Hematopoietic multipotent progenitor cell treated with erythropoietin and hydrocortisone succinate and interleukin-3 and kit ligand, for 17 days (in vitro differentiated cells): ENCODE measurements at places on chromosomes 2 and 18.

- DNase-seq, result no peak
These were observed 100.9 kb upstream of the SERTAD2 start for GRCh38 chr2:64754570-64754969.

DNA sequence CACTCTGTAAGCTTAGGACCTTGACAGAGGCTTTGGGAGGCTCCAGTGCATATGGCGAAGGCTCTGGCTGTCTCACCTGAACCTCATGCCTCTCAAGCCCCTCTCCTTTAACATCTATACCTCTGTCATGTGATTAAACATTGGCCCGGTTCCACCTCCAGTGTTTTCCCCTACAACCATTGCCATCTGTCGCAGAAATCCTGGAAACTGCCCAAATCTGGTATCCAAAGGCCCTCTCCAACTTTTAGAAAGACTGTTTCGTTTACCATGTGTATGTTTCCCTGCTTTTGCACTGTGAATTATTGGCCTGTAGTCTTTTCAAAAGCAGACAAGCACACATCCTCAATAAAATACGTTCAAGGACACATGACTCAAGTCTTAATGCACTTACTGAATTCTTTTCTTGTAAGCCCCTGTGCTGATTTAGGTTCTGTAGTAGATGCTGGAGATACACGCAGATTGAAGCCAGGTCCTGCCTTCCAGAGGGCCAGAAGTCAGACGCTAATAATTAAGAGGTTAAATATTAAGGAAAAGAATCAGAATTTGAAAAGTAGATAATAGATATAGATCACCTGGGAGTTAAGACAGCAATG, 386.4 kb upstream of the SLC14A2 start:
- DNase-seq, result no peak

DNA sequence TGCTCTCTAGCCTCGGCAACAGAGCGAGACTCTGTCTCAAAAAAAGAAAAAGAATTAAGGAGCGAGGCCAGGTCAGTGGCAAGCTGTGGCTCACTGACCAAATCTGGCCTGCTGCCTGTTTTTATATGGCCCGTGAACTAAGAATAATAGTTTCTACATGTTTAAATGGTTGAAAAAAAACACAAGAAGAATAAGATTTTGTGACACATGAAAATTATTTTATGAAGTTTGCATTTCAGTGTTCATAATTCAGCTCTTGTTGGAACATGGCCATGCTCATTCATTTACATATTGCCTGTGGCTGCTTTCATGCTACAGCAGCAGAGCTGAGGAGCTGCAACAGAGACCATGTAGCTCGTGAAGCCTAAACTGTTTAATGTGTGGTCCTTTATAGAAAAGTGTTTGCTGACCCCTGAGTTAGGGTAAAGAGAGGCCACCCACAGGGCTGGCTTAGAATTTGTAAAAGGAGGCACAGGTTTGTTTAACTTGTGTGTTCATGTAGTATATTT, 59.5 kb downstream of the MFSD6 start:
- DNase-seq, result peak; percentile 28

DNA sequence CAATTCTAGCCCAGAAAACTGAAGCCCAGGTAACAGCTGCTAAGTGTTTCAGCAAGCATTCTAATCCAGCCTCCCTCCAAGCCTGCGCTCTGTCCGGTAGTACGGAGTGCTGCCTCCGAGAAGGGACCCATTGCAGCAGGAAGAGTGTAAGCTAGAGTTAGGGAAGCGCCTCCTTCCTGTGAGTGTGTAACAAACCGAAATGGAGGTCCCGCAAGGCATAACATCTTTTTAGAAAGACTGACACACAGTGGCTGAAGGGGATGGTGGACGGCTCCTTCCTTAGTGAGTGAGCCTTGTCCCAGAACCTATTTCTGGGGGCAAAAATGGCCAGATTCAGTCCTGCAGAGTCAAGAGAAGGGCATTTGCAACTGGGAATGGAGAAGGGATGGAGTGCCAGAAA, 12.2 kb downstream of the PKDCC start:
- no peak for DNase-seq

GRCh38 chr2:105320651-105321215, 8.8 kb downstream of the TGFBRAP1 start:
- DNase-seq, result no peak

DNA sequence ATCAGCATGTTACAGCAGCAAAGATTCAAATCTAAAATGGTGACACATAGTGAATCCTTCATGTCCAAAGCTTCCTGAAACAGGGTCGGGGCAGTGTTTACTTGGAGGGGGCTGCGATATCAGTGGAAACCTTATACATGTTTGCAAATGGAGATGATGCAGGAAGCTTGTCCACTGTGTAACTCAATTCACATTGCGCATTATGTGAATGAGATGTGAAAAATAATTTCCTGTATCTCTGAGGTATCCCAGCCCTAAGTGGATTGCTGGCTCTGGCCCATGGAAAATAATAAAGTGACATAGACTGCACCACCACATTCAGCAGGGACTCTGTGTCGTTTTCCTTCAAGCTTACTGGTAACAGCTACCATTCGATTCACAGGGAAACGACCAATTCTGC, 505.5 kb downstream of the GALR1 start:
- DNase-seq, result no peak

- DNase-seq, result no peak
These were observed 568.7 kb downstream of the METTL4 start for GRCh38 chr18:2002604-2003003.

GRCh38 chr2:162315938-162316337, 2.5 kb downstream of the IFIH1 start:
- no peak for DNase-seq

- DNase-seq, result no peak
These were observed 5.8 kb upstream of the ARID5A start for GRCh38 chr2:96530474-96531357.

DNA sequence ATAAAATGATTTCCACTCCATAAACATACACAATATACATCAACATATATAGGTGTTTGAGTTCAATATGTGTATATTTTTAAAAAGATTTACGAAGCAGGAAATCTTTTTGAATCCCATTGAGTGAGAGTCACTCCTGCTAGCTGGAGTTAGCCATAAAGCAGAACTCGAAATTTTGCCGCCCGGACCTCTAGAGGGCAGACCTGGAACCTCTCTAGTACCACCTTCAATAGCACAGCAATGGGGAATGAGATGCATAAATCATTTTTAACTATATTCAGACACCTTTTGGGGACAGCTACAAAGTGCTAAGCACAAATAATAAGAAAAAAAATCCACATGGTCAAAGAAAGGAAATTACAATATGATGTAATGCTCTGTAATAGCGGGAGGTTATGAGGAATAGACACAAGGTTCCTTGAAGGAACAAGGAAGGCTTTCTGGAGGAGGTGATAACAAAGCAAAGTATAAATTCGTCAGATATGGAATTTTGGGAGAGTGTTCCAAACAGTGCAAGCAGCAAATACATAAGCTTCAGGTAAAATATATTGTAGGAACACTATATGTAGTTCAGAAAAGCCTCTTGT, 533.4 kb downstream of the ERBB4 start:
- DNase-seq, result no peak

- DNase-seq, result no peak
These were observed 187.4 kb downstream of the LPIN1 start for GRCh38 chr2:11933854-11934253.

DNA sequence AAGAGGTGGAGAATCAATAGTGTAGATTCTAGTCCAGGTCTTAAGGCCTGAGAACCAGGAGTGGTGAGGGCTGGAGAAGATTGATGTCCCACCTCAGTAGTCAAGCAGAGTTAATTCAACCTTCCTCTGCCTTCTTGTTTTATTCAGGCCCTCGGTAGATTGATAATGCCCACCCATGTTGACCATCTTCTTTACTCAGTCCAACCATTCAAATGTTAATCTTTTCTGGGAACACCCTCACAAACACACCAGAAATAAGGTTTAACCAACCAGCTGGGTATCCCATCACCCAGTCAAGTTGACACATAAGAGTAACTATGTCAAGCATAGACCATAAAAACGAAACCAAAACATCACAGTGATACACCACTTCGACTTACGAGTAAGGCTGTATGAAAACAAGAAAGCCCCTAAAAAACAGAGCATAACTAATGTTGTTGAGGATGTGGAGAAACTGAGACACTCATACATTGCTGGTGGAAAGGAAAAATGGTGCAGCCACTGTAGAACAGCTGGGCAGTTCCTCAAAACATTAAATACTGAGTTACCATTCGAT, 57.5 kb downstream of the SLC35F5 start:
- DNase-seq, result no peak

DNA sequence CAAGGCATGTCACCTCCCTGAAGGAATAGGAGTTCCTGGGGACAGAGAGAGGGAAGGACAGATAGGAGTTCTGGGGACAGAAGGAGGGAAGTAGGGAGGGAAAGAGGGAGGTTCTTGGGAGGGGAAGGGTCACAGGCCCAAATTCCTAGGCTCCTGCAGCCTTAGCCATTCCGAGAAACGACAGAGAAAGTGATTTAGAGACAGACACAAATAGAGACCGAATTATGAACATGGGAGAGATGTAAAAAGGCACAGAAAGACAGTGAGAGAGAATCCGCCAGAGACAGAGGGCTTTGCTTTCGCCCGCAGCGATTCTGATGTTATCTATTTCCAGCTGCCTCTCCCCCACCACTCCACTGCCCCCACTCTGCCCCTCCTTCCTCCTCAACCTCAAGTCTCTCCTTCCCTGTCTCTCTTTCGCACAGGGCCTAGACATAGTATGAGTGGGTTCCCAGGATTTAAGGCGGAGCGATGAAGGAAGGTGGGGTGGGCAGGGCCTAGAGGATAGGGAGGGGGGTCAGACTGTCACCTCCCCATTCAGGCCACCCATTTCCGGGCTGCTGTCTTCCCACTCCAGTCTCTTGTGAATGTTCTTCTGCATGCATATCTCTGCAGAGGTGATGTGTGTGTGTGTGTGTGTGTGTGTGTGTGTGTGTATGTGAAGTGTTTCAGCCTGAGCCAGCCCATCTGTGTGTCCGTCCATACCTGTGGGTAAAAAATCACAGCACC, 3.3 kb upstream of the WNT6 start:
- DNase-seq, result no peak

DNA sequence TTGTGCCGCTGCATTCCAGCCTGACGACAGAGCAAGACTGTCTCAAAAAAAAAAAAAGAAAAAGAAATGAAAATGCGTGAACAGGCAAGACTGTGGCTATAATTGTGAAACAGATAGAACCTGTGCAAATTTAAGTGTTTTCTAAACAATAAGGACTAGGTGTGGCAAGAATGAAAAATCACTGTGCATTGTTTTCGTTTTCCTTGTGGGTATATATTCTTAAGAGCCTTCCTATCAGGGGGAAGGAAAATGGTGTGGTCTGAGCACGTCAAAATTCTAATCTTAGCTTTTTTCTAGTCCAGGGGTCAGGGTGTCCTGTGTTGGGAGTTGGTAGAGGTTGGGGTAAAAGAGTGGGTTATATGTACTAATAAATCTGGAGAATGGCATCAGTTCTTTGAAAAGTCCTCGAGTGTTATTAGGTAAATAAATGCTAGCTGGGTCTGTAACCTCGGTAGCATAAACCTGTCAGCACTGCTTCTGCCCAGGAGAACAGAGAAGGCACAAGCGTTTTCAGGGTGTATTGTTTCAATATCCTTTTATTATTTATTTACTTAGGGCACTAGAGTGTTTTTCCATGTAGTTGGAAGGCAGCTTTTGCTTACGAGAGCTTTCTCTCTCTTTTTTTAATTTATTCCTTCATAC, 11.6 kb downstream of the ATP6V1C2 start:
- no peak for DNase-seq

GRCh38 chr18:3251963-3252277, 4.3 kb downstream of the MYL12A start:
- DNase-seq, result no peak

- DNase-seq, result no peak
These were observed 117.9 kb upstream of the COL5A2 start for GRCh38 chr2:189297446-189297845.

GRCh38 chr2:165427686-165428085, 41.8 kb upstream of the CSRNP3 start:
- DNase-seq, result no peak

GRCh38 chr2:42924418-42924886, 132.1 kb upstream of the HAAO start:
- no peak for DNase-seq

DNA sequence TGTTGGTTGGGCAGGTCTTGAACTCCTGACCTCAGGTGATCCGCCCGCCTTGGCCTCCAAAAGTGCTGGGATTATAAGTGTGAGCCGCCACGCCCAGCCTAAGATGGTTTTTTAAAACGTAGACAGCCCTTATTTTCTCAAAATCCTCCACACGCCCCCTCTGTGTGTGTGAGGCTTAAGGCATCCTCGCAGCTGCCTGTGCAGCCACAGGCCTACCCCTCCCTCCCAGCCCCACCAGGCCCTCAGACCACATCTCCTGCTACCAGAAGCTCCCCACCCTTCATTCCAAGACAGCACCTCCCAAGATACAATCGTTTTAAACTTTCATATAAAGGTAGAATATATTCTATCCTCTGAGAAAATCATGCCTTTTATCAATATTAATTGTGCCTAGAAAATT, 4.8 kb downstream of the ANO7 start:
- DNase-seq, result no peak

GRCh38 chr18:10482985-10483949, 28.8 kb downstream of the APCDD1 start:
- DNase-seq, result no peak

DNA sequence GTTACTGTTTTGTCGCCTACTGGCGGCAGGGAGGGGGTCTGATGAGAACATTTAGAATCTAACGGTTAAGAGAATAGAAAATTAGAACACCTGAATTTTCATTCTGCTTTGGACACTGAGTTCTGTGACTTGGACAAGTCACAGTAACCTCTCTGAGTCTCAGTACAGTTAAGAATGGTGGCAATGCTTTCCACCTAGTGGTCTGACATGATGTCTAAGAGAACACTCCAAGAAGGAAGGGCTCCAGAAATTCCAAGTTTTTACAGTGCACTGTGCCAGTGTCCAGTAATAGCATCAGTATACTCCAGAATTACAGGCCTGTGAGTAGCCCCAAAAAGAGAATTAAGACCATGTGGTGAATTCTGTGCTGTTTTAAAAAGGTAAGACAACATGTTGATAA, 174.1 kb upstream of the ZFP36L2 start:
- DNase-seq, result no peak

DNA sequence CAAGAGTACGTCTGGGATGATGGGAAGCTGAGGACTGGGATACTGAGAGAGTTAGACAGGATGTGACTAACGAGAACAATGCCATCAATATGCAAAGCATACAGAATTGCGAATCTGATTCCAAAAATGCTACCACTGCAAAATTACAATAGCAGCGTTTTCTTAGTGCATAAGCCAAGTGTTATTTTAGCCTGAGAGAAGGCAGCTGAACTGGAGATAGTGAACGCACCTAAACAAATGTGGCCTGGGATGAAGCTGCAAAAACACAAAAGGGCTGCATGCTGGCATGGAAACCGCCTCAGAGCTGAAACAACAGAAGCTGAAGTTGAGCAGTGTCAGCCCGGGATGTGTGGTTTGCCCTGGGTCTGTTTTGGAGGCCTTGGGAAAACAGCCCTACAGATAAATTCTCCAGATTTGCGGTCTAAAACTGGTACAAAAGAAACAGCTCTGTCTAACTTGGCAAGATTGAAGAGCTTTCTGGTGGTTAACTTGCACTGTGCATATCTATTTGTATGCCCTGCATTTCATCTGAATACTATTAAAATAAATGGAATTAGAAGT, 45.5 kb downstream of the LYPD6 start:
- no peak for DNase-seq
